ENCODE measurements at places on chromosomes 16 and 17.

- no peak for DNase-seq
Observed at GRCh38 chr17:3512505-3513171, 36.8 kb downstream of the ASPA start.

GRCh38 chr17:9994761-9995160, 89.7 kb upstream of the RCVRN start:
- no peak for DNase-seq

DNA sequence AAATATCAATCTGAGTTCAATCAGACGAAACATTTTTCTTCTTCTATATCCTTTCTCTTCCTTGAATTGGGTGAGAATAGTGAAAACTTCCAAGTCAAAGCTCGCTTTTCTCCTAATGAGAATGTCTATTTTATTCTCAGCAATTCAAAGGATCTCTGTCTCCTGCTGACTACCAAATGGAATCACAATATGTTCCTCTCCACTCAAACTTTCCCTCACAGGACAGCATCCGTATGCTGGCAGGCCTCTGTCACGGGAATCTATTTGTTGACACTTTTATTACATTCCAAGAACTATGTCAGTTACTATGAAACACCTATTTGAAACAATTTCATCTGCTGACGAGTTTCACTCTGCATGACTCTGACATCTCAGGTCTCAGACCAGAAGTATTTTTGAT, 1196.6 kb downstream of the CDH11 start:
- DNase-seq, result no peak

GRCh38 chr17:34201767-34202166, 53.3 kb upstream of the CCL2 start:
- DNase-seq, result no peak

DNA sequence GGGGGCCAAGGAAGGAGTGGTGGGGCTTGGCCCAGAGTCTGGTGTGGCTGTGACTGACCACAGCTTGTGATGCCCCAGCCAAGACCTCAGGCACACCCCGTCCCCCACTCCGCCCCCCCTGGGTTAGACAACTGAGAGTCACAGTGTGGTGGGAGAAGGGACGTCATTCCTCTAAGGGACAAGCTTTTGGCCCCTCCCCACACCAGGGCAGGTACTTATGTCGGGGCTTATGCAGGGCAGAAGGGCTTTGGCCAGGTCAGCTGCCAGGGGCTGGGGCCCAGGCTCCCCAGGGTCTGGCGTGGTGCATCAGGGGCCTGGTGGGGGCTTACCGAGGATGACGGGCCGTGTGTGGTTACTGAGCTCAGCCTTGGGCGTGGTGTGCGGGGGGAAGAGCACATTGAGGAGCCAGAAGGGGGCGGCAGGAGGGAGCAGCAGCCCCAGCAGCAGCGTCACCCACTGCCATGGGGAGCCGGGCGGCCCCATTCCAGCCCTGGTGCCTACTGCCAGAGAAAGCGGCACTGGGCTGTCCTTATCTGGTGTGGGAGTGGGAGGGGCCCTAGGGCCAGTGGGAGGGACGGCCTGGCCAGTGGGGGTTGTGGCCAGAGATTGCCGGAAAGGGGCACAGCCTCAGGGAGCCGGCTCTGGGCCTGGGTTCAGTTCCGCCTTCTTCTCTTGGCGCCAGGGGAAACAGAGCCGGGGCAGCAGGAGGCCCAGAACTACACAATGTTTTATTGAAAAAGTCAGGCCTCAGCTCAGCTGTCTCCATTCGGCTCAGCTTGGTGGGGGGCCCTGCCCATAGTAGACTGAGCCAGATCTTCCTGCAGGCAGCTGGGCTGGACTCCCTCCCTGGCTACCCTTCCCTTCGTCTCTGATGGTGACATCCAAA, at the start of gene LCAT:
Gene LCAT (minus strand): TSS at position 502 of the 886 bp plus-strand sequence. CDS start 19 bp downstream, at position 483.
- DNase-seq, result no peak

GRCh38 chr17:19281161-19281560, 44.0 kb downstream of the EPN2 start:
- no peak for DNase-seq

DNA sequence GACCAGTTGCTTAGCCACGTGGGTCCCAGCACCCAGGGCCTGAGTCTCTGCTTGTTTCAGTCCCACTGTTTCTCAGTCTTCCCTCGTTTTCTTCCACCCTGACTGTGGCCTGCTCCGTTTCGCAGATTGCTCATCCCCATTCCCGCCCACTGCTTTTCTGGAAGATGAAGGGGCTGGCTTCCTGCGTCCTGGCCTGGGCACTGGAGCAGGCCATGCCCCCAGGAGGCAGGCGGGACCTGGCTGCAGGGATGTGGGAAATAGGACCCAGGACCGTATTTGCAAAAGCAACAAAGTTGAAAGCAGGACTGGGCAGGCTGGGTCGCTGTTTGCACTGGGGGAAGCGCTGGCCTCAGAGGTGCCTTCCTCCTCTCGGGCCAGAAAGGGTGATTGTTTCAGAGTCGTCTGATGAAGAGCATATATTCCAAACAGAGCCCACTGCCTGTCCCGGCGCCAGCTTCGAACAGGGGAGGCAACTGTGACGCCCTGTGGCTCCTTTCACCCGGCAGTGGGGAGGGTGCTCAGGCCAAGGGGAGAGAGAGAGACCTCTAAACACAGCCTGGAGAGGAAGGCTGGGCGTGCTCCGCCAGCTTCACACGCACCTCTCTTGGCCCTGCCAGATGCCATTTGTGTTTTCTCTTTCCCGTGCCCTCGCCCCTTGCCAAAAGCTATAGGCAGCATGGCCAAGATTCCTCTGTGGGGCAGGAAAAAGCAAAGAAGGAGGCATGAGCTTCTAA, 108.6 kb downstream of the CMIP start:
- DNase-seq, result no peak

DNA sequence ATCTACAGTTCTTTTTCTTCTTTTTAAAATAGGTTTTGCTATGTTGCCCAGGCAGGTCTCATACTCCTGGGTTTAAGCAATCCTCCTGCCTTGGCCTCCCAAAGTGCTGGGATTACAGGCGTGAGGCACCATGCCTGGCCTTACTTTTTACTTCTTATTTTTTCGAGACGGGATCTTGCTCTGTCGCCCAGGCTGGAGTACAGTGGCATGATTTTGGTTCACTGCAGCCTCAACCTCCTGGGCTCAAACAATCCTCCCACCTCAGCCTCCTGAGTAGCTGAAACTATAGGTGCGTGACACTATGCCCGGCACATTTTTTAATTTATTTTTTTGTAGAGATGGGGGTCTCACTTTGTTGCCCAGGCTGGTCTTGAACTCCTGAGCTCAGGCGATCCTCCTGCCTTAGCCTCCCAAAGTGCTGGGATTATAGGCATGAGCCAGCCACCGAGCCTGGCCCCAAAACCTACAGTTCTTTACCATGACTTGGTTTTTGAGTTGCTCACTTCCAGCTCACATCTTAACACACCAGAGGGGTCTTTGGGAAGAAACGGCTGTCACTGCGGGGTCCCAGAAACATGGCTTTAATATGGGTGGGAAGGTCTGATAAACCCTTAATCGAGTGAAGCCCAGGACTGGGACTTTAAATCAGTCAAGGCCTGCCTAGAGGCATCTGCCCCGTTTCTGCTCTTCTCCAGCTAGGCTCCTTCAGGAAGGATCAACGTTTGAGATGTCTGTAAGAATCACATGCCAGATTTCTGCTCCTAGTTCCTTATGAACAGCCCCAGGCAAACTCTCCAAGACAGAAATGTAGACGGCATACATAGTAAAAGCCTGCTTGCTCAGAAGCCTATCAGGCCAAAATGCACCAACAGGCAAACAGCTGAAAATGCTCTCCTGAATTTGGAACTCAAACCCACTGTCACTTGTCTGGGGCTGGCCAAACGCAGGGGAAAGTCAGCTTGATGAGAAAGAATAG, 91.7 kb upstream of the TOB1 start:
- DNase-seq, result no peak

- DNase-seq, result no peak
Observed at GRCh38 chr16:29790949-29791844, 646 bp downstream of the KIF22 start.

DNA sequence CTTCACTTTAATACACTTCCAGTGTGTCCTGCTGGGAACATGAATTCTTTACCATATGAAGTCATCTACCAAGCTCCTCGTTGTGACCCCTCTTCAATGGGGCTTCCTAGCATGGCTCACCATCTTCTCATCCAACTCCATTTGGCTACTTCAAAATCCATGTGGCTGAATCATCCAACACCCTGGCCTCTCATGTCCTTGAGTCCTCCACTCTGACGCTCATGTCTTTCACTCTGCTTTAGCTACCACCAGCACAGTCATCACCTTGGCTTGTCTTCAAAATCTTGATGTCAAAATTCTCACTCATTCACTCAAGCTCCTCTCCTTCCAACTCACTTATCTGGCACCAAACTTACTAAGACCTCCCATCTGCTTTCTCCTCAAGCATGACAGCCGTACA, 35.8 kb downstream of the AMFR start:
- DNase-seq, result no peak

- no peak for DNase-seq
Observed at GRCh38 chr16:10950393-10950792, 6.0 kb downstream of the CLEC16A start.

DNA sequence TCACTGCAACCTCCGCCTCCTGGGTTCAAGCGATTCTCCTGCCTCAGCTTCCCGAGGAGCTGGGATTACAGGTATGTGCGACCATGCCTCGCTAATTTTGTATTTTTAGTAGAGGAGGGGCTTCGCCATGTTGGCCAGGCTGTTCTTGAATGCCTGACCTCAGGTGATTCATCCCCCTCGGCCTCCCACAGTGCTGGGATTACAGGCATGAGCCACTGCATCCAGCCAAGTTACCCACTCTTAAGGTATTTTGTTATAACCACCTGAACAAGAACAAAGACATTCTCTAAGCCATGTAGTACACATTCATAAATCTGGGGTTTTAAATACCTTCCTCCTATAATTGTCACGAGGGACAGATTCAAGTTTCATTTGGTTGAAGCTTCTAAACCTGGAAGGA, 12.3 kb upstream of the TMEM170A start:
- DNase-seq, result no peak

- DNase-seq, result no peak
Observed at GRCh38 chr16:47045023-47045422, 71.5 kb upstream of the DNAJA2 start.

- DNase-seq, result no peak
Observed at GRCh38 chr17:8681170-8681949, 50.8 kb upstream of the MYH10 start.

GRCh38 chr17:78306913-78307312, 53.0 kb downstream of the SOCS3 start:
- no peak for DNase-seq

- DNase-seq, result no peak
Observed at GRCh38 chr17:59439741-59440211, 108.3 kb downstream of the YPEL2 start.

DNA sequence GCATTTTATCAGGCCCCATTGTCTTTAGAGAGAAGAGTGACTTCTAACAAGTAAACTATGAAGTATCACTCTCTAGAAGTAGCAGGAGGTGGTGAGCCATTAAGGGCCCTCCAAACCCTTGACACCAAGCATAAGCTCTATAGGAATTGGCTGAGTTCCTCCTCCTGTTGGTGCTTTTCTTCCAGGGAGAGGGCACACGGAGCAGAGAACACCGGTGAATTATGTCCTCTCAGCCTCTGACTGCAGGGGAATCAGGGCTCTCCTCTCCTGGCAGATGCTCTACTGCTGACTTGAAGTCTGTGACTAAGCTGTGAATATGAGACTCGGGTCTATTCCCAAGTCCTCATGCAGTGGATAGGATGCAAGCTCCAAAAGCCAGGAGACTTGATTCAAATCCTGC, 32.3 kb downstream of the CHD9 start:
- no peak for DNase-seq

- DNase-seq, result no peak
Observed at GRCh38 chr17:78329263-78330059, 30.4 kb downstream of the SOCS3 start.

DNA sequence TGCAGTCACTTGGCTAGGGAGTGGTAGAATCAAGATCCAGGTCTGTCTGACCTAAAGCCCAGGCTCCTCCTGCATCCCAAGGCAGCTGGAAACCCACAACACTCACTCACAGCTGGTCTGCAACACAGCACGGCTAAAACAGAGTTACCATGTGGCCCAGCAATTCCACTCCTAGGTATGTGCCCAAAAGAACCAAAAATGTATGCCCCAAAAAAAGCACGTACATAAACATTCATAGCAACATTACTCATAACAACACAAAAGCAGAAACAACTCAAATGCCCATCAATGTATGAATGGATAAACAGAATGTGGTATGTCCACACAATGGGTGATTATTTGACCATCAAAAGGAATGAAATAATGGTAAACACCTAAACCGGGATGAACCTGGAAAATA, 8.9 kb downstream of the TVP23A start:
- no peak for DNase-seq

DNA sequence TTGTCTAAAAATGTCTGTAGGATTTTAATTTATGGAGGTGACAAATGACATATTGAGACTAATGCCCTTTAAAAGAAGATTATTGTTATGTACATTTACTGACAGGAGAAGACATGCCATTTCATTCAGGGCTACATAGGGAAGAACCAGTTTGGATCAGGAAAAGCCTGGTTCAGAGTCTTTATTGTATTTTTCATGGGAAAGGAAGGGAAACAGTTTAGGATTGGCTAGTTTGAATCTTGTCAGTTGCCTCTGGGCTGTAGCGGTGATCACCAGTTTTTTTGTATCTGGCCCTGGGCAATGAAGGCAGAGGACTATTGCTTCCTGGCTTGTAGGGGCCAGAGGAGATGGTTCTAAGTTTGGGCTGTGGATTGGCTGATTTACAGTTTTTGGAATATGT, 31.8 kb downstream of the NSRP1 start:
- no peak for DNase-seq

DNA sequence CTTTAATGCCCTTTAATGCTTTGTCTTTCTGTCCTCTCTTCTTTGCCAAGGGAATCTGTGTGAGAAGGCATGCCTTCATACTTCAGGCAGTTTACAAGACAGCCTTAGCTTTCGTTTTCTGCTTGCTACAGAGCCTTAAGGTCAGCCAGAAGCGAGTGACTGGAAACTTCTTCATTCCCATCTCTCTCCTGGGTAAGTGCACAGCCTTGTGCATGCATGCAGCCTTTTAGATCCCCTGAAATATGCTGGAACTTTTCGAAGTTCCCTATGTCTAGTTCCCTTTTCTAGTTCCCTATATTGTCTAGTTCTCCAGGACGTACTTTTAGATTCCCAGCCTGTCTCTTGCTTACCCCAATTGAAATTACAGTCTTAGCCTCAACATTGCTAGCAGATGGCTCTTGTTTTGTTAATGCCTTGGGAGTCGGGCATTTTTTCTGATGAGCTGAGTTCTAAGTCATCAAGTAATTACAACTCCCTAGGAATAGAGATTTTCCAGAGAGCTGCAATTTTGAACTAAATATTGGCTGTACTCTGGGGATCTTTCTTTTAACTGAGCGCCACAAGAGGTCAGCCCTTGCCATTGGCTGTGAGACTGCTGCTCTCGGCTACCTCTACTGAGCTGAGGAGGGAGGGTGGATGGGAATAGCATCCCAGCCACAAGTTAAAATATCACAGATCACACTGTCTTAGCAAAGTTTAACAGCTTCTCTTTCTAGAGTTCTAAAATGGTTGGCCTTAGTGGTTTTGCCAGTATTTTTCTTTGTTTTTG, 22.7 kb upstream of the PPM1D start:
- no peak for DNase-seq

DNA sequence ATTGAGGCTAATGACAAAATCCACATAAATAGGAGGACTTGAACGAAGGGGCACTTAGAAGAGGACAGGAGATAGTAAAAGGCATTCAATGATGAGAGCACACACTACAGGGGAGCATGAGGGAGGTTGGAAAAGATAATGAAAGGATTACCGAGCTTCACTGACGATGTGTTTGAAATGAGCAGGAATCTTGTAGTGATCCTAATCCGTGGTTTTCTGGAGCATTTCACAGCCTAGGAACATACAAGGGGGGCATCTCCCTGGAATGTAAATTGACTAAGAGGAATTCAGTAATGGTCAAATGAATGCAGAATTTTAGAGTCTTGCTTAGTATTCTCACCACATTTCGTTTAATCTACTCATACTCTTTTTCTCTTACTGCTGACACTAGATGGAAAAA, 5.2 kb downstream of the ATMIN start:
- DNase-seq, result no peak

All from central memory CD4-positive, alpha-beta T cell (primary cell).